ENCODE measurements at places on chromosomes 7 and 10.

GRCh38 chr7:134084488-134085144 lies 42.5 kb upstream of the LRGUK start:
- no peak for DNase-seq

- DNase-seq, result no peak
Measured at GRCh38 chr10:91885362-91886079, 23.8 kb downstream of the FGFBP3 start.

DNA sequence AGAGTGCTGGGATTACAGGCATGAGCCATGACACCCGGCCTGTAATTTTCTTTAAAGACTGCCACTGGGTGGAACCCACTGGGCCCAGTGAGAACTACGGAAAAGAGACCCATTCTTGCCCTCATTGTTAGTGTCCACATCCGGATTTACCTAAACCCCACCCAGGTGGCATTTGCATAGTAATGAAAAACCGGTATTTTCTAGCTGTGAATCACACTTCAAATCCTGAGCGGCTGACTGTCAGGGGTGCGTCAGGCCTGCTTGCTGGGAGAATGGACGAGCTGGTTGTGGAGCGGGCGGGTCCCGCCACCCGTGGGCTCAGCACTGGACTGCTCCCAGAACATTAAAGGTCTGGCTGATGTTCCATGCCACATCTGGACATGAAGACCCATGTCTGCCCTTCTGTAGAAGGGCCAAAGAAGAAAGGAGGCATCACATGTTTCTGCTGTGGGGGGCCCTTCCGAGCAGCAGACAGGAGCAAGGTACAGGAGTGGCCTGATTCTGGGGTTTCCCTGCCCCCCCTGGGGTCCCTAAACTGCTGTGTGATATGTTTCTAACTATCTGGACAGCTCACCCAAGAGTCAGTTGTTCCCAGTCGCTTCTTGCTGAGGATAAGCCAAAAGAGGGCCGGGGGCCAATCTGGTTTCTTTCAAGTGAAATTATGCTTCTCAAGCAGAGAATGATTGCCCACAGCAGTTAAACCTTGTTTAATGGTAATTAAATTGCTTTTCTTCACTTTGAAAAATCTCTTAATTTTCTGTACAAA lies 46.4 kb downstream of the KIAA1217 start:
- DNase-seq, result no peak

DNA sequence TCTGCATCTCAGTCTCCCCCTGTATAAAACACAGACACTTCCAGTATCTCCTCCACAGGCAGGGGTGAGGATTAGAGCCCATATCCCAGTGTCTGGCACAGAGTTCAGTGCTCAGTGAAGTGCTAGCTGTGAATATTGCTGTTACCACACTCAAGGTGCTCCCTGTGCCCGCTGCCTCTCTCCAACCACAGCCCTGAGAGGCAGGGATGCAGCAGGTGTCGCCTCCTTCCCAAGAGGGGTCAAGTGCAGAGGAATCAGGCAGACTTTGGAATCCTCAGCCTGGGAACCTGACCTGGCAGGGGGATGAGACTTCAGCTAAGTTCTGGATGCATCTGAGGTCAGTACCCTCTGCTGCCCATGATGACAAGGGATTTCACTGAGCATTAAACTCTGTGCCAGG lies 163.1 kb downstream of the GFRA1 start:
- DNase-seq, result no peak

DNA sequence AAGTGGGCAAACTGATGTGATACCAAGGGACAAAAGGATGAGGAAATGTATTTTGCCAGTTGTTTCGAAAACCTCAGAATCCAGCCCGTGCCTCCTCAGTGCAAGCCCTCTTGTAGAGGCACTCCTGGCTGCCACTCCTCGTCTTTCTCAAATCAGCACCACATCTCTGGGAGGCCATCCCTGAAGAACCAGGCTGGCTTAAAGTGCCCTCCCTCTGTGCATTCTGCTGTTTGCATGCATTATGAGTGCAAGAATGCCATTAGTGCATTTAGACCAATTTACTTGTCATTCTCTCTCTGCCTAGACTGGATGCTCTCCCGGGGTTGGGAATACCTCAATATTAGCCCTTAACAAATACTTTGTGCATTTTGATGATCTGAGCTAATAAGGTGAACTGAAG lies 19.9 kb upstream of the FAM180A start:
- DNase-seq, result no peak

GRCh38 chr10:117601716-117602115 lies 59.2 kb downstream of the EMX2 start:
- DNase-seq, result no peak

DNA sequence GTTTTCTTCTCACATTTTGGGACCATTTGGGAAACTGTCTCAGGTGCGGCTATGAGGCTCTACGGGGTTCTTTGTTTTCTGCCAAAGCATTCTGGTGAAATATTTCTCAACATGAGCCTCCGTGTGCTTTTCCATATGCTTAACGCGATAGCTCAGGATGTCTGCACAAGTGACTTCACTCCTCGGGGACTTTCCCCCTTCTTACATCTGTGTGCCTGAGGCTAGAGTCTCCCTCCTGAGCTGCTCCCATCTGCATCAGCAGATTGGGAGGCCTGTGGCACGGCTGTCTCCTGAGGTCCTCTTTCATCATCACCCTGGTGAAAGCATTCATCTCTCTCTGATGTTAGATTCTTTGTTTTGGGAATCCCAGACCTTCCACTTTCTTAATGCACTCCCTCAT lies 1190.9 kb downstream of the TYW1 start:
- no peak for DNase-seq

DNA sequence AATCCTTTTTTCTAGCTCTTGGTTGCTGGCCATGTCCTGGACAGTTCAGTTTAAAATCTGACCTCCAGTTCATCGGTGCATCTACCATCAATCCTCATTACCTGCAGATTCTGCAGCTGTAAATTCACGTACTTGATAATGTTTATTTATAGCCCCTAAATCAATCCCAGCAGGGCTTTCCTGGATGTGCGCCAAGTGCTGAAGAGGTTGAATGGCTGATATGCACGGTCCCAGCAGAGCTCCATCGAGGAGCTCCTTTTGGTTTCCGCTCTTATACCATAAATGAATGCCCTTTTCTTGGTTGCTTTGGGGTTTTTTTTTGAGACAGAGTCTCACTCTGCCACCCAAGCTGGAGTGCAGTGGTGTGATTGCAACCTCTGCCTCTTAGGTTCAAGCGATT lies 91.2 kb upstream of the CCZ1B start:
- DNase-seq, result no peak

DNA sequence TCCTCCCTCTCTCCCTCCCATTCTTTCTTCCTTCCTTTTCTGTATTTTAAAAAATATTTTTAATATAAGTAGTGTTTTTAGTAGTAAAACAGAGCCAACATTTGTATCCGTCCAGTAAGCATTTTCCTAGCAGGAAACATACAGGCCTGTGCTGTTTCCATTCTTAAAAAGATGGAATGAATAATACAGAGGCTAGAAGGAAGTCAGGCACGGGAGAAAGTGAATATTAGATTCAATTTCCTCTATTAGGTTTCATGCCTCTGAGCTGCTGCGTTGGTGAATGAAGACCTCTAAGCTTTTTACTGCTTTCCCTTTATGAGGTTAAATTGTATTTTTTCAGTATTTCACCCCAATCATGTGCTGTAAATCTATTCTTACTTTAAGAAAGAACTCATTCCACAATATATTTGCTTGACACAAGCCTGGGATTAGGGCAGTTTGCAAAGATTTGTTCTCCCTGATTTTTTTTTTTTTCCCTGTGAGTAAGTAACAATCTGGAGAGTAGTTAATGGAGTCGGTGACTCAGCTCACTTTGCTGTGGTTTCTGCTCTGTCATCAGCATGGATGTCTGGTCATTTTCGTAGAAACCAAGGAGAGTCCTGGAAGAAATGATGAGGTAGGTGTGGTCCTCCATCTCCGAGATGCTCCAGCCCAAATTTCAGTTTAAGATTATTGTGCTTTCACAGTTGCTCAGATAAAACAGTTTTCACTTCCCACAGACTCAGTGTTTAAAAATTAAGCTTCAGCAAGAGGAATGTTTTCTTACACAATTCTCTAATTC lies 76.1 kb upstream of the PITRM1 start:
- no peak for DNase-seq

GRCh38 chr10:114172216-114172615 lies 1.8 kb downstream of the CCDC186 start:
- no peak for DNase-seq

DNA sequence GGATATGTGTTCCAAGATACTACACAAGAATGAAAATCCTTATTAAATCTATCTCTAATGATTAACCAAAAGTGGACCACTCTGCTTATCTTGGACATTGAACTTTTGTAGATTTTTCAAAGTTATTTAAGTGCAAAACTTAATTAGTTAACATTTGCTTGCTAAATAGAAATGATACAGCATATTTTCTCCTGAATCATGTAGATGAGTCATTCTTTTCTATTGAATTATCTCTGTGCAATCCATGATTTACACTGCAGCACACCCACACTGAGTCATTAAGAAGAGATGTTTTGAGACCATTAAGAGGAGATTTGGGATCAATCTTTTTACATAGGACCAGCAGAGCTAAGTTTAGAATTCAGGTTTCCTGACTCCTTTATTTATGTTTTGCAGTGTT lies 6.6 kb upstream of the ABCC2 start:
- DNase-seq, result no peak

DNA sequence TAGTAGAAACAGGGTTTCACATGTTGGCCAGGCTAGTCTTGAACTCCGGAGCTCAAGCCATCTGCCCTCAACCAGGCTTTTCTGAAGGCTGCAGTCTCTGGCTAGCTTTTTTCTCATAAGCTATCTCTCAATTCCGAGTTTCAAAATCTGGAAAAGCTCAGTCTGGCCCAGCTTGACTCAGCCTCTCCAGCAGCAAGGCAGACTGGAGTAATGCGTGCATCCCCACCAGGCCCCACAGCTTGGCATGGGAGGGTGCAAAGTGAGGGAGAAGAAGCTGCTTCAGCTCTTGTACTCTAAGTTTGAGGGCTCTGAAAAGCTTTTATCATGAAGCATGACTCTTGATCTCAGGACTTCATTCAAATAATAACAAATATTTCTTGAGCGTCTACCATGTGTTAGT lies 4.8 kb downstream of the DHTKD1 start:
- DNase-seq, result no peak

DNA sequence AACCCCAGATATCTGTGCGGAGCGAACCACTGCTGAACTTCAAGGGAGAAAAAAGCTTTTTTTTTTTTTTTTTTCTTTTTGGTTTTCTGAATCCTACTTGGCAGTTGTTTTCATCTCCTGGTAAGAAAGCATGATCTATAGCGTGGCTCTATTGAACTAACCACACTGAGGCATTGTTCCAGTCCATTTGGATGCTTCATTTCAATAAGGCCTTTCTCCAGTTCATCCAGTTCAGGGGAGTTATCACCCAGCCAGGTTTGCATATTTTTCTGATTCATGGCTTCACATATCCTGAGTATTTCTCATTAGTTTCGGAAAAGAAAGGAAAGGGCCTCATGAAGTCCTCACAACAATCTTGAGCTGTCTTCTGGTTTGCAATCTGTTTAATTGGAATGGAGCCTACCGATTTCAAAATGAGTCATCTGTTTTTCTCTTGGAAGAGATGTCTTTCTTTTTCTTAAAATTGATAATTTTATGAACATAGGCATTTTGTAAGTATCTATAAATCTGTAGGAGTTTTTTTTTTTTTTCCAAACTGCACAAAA lies 93.1 kb upstream of the STEAP4 start:
- DNase-seq, result no peak

- DNase-seq, result no peak
Measured at GRCh38 chr7:154568346-154568745, 434.6 kb downstream of the PAXIP1 start.

DNA sequence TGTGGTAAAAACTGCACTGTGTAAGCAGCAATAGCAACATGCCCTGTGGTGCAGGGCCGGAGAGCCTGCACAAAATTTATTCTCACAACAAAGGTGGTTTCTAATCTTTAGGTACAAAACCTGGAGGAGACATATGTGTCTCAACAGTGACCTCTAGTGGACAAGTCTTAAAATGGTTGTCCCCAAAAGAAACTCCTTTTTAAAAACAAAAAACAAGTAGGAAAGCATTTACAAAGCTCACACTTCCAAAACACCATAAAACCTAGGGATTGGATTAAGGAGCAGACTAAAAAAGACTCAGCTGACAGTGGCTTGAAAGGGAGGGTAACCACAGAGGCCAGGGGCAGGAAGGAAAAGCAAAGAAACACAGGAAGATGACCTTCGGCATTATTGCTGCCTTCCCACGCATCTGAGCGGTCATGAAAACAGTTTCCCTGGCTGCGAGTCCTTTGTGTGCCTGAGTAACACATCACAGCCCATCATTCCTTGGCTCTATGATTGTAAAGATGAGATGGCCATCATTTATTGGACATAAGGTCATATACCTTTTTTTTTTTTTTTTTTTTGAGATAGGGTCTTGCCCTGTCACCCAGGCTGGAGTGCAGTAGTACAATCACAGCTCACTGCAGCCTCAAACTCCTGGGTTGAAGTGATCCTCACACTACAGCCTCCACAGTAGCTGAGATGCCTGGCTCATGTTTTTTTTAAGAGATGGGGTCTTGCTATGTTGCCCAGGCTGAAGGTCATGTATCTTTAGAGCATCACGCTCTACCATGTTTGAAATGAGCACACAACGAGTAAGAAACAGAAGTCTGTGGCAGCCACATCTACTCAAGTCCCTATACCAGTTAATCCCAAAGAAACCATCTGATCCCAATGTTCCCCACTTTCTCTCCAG lies 39.5 kb downstream of the RSU1 start:
- DNase-seq, result no peak

- no peak for DNase-seq
Measured at GRCh38 chr7:128908750-128909624, 1.5 kb downstream of the KCP start.

GRCh38 chr7:151866761-151867655 lies 9.9 kb downstream of the PRKAG2 start:
- DNase-seq, result no peak

- DNase-seq, result no peak
Measured at GRCh38 chr7:28830846-28831245, 127.3 kb downstream of the TRIL start.

- DNase-seq, result no peak
Measured at GRCh38 chr7:29265208-29265923, 70.8 kb downstream of the CHN2 start.

GRCh38 chr7:132092106-132092505 lies 484.2 kb downstream of the PLXNA4 start:
- no peak for DNase-seq

DNA sequence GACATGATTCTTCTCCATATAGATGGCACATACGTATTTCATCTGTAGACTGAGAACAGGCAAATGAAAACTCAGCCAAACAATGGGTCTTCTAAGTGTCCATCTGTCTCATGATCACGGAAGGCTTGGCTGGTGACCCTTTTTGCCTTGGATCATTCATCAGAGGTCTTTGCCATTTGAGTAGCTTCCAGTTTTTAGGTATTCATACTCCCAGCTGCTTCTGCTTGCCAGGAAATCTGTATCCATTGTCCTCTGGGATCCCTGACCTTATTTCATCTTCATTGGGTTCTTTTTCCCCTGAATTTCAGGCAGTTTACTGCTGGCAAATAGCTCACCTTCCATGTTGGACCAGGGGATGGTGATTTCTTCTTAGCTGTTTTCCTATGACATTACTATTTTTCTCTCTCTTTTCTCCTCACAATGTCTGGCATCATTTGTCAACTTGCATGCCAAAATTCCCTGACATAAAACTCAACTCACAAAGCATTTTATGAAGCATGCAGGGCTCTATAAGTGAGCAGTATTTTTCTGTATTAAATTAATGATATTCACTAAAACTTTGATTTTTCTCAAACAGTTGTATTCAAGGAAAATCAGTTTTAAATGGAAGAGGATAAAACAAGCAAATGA lies 241.2 kb downstream of the DNAJB9 start:
- no peak for DNase-seq

- DNase-seq, result no peak
Measured at GRCh38 chr10:34999532-34999931, 90.6 kb downstream of the CUL2 start.

All from stimulated activated CD8-positive, alpha-beta memory T cell treated with anti-CD3 and anti-CD28 coated beads, Interleukin-15, amount 100 ng/mL, for 48 hours (primary cell).